ENCODE measurements at places on chromosomes 6 and 20.

DNA sequence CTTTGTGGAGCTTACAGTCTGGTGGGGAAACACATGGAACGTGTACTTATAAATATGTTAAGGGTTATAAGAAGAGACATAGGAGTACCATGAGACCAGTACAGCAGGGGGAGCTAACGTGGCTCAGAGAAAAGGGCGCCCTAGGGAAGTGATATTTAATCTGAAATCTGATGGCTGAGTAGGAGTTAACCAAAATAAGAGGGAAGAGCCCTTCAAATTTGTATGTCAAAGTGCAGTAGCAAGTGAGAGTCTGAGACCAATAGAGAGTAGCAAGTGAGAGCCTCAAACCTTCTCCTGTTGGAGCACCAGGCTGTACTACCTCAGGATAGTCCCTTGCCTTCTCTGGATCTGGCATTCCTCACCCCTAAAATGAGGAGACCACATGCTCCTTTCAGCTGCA is 6.1 kb upstream of the PKIG start:
- DNase-seq, result peak; percentile 5

GRCh38 chr6:169710009-169710408 is 8.1 kb downstream of the C6orf120 start:
- DNase-seq, result no peak

DNA sequence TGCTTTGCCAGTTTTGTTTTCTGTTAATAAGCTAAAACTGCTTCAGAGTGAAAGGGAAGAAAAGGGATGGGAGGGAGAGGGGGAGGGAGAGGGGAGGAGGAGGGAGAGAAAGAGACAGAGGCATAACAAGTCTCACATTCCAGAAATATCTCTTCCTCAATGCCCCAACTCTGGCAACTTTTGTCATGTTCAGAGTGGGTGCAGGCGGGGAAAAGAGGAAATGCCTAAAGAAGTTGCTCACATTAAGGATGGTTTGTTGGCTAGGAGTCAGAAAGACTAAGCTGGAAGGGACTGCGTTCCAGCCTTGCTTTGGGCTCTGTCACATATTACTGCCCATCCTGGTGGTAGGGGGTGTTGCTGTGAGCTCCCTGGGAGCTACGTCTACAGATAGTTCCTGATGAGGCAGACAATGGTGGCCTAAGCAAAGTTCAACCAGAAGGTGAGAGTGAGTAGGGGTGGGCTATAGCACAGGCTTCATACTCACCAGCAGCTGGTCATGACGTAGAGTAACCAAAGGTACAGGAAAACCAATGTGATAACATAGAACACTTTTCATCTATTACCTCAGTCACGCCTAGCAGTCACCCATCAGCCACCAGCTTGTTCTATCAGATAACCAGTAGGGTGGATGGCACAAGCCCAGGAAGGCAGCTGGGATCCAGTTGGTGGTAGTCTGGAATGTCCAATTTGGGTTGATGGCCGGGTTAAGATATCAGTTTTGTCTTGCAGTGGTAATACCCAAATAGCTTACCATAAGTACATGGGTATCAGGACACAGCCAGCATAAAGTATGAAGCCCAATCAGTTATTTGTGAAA is 2.1 kb downstream of the TSPYL4 start:
- no peak for DNase-seq

GRCh38 chr6:47253136-47253535 is 56.6 kb downstream of the TNFRSF21 start:
- no peak for DNase-seq

- no peak for DNase-seq
Observed at GRCh38 chr6:44618371-44618770, 230.9 kb downstream of the CDC5L start.

- DNase-seq, result no peak
Observed at GRCh38 chr6:167161851-167162467, 4.2 kb upstream of the GPR31 start.

DNA sequence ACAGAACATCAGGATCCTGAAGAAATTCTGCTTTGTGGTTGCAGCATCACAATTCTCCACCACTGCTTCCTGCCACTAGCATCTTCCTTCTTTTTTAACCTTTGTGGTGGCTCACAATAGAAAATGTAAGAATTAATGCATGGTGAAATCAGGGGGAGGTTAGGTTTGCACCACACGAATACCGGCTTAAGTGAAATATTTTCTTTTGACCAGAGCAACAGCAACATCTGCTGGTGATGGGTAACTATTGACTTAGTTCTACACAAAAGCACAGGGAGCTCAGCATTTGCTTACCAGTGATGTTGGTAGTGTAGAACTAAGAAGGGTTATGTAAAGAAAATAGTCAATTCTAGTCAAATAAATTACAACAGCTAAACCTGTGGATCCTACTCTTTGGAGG is 280.5 kb downstream of the SYNE1 start:
- DNase-seq, result no peak

- peak; percentile 86 for DNase-seq
Observed at GRCh38 chr6:118709859-118710350, 58.5 kb upstream of the CEP85L start.

- no peak for DNase-seq
Observed at GRCh38 chr6:33654831-33655554, 33.9 kb downstream of the ITPR3 start.

DNA sequence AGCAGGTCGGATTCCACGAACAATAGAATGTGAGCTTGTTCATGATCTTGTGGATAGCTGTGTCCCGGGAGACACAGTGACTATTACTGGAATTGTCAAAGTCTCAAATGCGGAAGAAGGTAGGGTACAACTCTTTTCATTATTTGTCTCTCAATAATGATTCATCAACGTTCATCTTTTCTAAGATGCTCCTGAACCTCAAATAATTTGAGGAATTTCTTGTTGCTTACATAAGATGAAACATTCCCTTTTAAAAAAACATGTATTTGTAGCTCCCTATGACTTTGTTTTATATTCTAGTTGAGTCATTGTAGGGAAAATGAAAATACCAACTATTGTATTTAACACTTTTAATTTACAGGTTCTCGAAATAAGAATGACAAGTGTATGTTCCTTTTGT is 17.0 kb downstream of the MCM8 start:
- no peak for DNase-seq

GRCh38 chr6:7269816-7270215 is 43.2 kb downstream of the SSR1 start:
- DNase-seq, result no peak

DNA sequence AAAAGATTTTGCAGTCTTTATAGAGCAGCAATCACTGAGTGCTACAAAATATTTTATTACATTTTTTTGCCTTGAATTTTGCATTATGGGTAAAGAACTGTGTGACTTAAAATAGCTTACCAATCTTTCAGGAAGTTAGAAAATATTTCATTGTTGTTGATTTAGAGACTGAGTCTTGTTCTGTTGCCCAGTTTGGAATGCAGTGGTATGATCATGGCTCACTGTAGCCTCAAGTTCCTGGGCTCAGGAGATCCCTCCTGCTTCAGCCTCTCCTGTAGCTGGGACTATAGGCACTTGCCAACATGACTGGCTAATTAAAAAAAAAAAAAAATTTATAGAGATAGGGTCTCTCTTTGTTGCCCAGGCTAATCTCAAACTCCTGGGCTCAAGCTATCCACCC is 100.8 kb downstream of the ADGRB3 start:
- no peak for DNase-seq

DNA sequence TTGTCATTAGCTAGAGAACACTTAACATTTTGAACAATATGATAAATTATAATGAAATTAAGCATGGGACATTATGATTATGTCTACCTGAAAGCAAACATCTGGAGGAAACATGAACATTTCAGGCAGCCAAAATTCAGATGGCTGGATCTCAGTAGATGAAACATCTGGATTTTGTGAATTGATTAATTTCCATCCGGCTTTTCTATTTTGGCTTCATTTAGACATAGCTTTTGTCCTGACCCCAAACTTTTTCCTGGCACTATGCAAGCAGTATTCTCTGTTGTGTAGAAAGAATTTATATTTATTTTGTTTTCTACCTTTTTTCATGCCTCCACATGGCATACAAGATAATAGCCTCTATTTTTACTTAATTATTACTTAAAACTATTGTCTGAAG is 186.3 kb downstream of the OGFRL1 start:
- no peak for DNase-seq

DNA sequence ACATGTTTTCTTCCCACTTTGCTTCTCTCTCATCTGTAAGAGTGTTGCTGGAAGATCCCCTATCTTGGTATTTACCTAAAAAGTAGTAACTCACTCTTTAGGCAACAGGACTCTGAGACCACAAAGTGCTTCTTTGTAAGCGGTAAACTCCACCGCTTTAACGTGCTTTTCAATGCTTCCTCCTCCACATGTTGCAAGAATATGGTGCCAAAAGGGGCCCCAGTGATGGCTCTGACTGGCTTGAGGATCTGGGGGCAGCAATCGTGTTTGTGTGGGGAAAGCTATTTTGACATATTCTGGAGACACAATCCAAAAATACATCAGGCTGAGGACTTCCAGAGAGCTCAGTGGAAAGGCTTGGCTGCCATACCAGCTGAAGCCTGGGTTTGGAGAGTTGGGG is 12.4 kb upstream of the CPNE5 start:
- DNase-seq, result no peak

DNA sequence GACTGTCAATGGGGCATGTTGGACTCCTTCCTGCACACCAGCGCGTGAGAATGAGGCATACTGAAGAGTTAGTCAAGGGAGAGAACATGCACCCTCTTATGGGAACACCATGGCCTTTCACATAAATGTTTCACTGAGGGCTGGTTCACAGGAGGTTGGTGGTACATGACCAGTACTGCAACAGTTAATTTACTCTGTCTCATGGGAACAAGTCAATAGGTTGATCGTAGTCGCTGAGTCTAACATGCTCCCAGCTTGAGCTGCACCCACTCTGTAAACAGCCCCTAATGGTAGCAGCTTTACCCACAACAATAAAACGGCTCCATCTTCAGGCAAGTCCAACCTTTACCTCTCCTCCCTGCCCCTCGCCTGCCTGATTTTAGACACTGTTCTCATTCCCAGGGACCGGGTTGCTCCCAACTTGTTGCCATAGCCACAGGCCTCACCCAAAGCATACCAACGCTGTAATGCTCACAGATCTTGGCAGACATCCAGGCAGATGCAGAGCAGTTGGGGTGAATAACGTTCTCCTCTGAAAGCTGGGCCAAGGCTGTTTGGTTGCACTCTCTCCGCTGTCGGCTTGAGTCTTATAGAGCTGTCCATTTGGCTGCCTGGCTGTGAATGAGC is 111.3 kb downstream of the LY86 start:
- DNase-seq, result peak; percentile 91

GRCh38 chr6:84615113-84615850 is 149.1 kb downstream of the TBX18 start:
- no peak for DNase-seq

DNA sequence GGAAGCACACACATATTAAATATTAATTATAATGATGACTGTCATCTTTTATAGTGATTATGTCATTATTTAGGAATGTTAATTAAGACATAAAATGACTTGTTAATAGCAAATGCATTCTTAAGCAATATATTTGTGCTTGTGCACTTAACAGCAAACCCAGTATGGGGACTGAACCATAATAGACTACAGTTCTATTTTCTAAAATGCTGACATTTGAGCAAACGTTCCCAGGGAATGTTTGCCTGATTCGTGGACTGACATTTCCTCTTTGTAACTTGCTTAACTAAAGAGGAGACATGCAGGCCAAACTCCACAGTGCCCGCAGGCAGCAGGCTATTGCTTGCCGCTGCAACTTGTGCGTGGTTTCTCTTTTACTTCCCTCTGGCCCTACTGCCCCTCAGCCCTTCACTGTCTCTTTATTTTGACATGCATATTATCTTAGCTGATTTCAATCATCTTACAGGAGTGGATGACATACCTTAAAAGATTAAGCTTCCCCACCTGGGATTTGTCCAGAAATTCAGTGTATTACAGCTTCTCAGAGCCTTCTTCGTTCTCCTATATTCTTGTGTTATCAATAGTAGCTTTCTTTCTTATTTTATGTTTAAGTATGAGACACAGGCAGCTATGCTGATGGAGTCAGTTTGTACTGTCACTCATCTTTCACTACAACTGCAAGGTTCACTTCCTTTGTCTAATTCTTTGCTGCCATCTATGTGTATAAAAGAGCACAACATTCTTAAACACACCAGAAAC is 141.5 kb downstream of the GMDS start:
- peak; percentile 57 for DNase-seq

GRCh38 chr6:55866128-55866527 is 9.3 kb downstream of the BMP5 start:
- no peak for DNase-seq

GRCh38 chr6:47628448-47629272 is 69.7 kb upstream of the ADGRF4 start:
- DNase-seq, result no peak

DNA sequence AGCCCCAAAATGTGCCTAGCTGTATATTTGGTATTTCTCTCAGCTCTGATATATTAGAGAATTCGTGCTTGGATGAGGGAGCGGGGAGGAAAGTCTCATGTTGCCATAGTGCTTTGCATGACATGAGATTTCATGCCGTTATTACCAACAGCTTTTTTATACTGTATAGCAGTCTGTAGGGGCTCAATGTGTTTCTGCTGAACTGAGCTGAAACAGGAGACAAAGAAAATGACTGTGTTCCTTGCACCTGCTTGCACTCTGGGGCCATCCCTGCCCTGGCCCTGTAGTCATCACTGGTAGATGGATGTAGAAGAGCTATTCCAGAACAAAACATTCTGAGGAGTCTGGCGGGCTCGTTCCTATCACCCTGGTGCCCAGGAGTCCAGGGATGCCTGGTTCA is 128.0 kb upstream of the SASH1 start:
- no peak for DNase-seq

DNA sequence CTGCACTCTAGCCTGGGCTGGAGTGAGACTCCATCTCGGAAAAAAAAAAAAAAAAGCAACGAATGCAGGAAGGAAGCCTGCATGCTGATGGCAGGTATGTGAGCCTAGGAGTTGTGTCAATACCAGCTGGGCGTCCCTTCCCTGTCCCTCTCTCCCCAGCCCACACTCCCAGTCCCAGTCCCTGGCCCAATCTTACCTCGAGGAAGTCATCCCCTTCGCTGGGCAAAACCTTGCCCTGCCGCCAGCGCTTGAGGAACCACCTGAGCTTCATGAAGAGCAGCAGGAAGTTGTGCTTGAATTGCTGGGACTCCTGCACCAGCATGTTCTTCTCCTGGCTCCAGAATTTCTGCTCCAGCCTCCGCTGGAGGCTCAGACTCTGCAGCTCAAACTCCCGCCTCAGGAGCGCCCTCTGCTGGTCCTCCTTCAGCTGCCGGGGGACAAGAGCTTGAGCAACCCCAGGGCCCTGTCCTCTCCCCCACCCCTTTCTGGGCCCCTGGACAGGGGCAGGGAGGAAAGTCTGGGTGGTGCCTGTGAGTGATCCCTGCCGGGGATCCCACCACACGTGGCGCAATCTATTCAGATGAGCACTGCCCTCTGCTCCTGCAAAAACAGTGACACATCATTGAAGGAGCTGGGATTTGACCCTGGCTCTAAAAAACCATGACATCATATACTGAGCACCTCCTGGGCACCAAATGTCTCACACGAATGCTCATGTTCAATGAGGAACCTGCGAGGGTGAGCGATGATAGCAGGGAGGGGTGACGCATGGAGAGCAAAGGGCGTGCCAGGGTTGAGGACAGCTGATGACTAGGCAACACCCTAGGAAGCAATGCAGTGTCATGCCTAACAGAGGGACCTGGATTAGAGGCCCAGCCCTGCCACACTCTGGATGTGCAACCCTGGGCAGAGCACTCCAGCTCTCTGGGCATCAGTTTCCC is 35.0 kb upstream of the DSN1 start:
- no peak for DNase-seq
